ENCODE measurements at places on chromosomes 4 and X.

DNA sequence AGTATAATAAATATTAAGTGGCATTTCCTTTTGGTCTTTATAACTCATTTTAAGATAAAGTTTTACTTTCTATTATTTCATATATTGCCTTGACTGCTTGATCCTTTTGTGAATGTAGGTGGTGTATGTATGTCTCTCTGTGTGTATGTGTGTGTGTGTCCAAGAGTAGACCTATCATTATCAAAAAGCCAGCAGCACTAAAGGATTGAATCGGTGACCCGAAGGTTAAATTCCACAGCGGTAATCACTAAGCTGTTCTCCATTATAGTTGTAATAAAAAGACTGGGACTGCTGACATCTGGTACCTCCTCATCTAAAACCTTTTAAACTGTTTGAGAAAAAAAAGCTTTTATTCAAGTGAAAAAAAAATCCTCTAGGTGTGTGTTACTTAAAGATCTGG lies 1014.8 kb downstream of the PCDH7 start:
- no peak for DNase-seq

- no peak for DNase-seq
Measured at GRCh38 chr4:31045151-31045550, 325.0 kb downstream of the PCDH7 start.

DNA sequence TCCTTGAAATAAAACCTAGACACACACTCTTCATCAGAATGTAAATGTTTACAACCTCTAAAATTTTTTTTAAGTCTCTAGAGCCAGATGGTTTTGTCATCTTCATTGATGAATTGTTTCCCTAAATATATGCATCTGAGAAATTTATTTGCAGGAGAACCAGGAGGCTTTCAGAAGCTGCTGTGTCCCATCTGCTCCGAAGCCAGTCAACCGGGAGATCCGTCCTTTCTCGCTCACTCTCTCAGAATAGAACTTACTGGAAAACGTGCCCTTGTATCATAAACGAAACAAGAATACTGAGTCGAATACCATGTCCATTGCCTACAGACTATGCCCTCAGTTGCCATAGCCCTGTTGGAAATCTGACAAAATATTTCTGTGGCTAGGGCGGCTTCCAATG lies 103.5 kb downstream of the SLC34A2 start:
- DNase-seq, result no peak

- DNase-seq, result no peak
Measured at GRCh38 chr4:145786261-145786660, 106.3 kb downstream of the C4orf51 start.

DNA sequence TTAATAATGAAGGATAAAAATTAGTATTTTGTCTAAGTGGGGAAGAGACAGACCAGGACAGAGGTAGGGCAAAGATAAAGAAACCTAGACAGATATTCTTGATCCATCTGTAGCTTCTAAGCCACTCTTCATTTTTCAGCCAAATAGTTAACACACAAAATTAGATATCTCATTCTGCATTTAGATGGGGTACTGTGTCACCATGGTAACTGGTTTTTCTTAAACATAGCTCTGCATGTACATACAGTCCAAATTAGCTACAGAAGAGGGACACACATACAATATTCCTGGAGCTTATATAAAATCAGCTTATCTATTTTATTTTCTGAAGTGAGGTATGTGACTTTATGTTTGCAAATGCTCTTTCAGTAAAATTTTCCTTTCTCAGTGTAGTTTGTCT lies 393.7 kb downstream of the PPP3CA start:
- no peak for DNase-seq

DNA sequence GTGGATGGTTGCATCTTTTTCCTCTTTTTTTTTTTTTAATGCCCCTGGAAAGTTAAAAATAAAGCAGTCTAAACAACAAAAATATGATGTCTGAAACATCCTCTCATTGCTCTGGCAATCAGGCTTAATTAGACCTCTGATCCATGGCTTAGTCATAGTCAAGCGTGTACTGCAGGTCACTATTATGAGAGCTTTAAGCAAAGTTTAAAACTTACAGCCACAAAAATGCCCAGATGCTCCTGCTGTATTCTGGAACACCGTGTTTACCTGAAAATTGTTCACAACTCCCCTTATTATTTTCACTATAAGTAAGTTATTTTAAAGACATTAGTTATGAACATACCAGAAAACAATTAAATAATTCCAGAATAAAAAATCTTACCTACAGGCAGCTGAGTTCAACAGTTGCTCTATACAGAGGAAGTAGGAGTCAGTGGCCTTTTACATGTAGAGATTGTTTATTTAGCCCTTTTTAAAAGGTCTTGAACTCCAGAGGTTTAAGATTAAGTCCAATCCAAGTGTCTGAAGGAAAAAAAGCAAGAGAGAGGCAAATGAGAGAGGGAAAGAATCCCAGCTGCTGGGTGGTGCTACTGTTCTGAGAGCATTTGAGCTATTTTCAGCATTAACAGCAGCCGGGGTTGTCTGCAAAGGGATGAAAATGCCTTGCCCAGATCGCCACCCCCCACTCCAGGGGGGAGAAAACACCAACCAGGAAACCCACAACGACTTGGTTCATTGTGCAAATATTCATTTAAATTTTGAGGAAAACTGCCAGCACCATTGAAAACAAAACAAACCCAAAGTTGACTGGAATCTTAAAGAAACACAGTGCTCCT lies 36.9 kb downstream of the SORBS2 start:
- DNase-seq, result no peak

DNA sequence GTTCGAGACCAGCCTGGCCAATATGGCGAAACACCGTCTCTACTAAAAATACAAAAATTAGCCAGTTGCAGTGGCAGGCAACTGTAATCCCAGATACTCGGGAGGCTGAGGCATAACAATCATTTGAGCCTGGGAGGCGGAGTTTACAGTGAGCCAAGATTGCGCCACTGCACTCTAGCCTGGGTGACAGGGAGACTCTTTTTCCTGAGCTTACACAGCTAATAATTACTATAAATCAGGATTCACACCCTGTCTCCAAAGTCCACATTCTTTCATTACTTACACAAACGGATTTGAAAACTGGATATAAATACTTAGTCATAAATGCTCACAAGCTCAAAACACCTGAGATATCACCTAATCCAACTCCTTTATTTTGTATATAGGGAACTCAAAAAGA lies 151.6 kb downstream of the LRBA start:
- DNase-seq, result no peak

DNA sequence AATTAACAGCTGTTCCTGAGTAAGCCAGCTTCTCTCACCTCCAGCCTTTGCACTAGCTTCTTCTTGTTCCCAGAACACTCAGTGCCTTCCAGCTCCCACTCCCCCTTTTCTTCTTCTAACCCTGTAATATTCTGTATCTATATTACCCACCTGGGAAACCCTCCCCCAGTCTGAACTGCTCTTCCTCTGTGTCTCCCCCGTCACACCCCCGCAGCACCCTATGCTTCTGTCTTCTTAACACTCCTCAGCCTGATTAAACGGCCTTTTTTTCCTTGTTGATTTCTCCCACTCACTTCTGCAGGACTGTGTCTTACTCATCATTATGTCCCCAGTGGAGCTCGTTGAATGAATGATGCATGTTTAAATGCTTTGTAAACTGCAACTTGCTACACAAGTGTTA lies 9.0 kb upstream of the LONRF3 start:
- DNase-seq, result no peak

- no peak for DNase-seq
Measured at GRCh38 chr4:176198316-176198903, 3.0 kb upstream of the SPATA4 start.

DNA sequence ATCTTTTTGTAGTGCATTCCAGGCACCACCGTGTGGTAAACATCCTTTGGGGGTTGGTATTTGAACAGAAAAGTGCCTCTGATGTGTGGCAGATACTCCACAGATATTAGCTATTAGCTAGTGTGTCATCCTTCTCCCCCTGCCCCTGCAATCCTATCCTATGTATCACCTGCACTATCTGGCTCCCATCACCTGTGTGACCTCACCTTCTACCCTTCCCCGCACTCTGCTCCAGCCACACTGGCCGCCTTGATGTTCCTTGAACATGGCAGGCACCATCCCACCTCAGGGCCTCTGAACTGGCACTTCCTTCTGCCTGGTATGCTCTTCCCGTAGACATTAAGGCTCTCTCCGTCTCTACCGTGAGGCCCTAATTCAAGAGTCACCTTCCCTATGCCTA lies 3.7 kb downstream of the ELK1 start:
- no peak for DNase-seq

DNA sequence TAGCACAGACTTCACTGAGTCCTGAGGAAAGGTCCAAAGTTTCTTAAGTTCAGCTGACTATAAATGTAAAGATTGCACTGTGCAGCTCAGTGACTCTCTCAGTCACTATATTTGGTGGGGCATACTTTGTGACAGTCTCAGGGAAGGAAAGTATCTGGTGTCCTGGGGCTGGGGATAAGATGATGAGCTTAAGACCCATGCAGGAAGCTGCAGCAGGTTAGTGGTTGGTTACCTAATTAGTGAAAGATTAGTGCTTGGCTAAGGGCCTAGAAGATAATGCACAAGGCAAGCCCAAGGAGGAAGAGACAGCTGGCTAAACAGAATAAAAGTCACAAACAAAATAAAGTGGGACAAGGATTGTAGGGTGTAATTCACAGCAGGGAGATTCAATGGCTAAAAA lies 25.4 kb upstream of the SLITRK4 start:
- DNase-seq, result no peak

- no peak for DNase-seq
Measured at GRCh38 chrX:118164138-118164537, 47.5 kb upstream of the KLHL13 start.

DNA sequence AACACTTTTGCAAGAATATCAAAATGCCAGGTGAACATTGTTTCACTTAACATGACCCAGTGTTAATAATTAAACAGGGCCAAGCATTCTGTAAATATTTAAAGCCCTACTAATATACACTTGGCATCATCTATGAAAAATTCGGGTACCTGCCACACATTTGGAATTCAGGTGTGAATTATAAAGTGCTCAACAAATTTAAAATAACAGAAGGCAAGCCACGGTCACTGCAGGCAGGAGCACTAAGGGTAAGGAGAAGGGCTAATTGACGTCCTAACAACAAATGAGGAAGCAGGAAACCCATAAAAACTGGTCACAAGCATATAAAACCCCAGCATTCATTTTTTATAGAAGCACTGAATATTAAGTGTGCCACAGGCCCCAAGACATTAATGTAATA lies 43.8 kb upstream of the CPEB2 start:
- no peak for DNase-seq

DNA sequence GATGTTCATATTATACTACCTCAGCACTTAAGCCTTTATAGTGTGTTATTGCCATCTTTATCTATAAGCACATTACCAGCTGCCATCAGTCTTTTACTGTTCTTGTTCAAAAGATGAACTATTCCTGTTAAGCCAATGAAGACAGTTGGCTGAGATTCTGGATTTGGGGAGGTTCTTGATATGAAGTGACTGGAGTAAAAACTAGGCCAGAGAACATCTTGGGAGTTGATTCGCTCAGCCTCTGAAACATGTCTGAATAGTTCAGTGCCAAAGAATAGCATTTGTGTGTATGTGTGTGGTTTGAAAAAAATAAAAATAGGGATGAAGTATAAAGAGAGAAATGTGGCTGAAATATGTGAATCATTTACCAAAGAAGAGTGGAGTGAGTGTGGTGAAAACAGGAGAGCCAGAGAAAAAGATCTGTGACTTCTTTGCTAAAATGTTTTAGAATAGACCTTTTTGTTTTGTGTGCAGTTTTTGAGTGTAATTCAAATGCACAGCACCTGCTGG lies 15.2 kb downstream of the EXOC1 start:
- no peak for DNase-seq

DNA sequence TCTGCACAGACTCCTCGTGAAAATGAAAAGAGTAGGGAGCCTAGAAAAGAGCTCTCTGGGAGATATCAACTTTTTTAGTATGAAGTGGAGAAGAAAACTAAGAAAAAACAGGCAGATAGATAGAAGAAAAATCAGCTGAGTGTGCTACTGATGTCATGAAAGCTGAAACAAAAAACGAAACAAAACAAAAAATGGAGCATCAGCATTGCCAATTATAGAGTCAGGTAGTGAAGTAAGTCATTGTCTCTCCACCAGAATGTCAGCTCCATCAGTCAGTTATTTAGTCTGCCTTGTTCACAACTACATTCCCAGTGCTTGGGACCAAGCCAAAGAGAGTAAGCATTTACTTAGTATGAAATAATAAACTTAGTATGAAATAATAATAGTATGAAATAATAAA lies 595.1 kb downstream of the STPG2 start:
- DNase-seq, result no peak

- no peak for DNase-seq
Measured at GRCh38 chrX:52280812-52281211, 88.0 kb upstream of the XAGE2 start.

DNA sequence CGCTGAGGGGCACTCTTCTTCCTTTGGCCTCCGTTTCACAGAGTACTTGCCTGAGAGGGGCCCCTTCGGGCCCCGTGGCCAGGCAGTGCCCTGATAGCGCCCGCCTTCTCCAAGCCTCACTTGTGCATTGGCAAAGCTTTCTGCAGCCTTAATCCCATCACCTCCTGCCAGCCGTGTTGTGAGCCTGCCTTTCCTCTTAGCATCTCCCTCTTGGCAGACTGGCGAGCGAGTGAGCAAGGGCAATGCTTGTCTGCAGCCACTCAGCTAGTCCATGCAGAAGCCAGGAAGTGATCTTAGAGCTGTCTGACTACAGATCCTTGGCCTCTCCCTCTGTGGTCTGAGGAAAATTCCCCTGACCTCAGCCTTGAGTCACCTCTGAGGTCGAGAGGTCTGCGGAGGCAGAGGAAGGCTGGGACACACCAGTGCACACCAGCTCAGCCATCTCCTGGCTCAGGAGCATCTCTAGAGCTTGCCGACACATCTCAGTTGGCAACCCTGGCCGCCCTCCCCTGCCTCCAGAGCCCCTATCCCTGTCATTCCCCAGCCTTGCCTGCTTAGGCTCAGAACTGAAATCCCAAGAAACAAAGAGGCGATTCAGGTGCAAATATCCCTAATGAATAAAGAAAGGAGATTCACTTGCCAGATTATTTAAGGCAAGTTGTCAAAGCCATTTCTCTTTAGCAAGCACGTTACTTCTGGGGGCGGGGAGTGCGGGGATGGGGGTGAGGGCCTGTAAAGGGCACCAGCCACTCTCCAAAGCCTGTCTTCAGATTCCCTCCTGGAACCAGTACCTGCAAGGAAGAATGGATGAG lies 143.5 kb upstream of the MAMLD1 start:
- DNase-seq, result peak; percentile 22

DNA sequence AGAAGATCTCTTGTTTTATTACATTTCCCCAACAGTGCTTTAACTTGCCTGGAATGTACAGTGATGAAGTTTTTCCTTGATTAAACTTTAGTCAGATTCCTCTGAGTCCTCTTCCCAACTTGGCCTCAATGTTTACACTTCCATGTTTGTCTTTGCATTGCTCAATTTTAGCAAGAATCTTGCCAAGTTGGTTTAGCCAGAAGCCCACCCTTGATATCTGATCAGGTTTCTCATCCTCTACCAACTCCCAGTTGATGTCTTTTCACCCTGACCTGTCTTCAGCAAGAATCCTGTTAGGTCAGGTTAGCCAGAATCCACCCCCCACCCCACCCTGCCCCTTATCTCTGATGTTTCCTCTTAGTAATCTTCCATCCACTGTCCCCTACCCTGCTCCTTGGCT lies 120.9 kb downstream of the MBNL3 start:
- no peak for DNase-seq

GRCh38 chrX:12617241-12617640 lies 174.0 kb upstream of the PRPS2 start:
- no peak for DNase-seq

Measured in stimulated activated CD8-positive, alpha-beta memory T cell treated with anti-CD3 and anti-CD28 coated beads, Interleukin-4, amount 100 ng/mL, for 48 hours (primary cell).